ENCODE measurements at places on chromosomes 7 and 10.

- DNase-seq, result no peak
These were observed 25.6 kb downstream of the TM9SF3 start for GRCh38 chr10:96560966-96561887.

DNA sequence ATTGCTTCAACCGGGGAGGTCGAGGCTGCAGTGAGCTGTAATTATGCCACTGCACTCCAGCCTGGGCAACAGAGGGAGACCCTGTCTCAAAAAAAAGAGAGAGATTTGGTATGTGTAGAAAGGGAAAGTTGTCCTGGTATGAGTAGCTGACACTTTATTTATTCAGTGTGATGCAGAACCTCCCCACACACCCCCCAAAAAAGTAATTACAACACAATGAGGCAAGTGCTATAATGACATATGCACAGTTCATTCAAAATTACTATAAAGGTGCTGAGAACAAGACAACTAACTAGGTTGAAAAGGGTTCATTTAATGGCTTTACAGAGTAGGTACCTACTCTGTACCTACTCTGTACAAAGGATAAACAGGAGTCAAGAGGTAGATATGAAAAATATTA lies 80.2 kb downstream of the PDSS1 start:
- no peak for DNase-seq

DNA sequence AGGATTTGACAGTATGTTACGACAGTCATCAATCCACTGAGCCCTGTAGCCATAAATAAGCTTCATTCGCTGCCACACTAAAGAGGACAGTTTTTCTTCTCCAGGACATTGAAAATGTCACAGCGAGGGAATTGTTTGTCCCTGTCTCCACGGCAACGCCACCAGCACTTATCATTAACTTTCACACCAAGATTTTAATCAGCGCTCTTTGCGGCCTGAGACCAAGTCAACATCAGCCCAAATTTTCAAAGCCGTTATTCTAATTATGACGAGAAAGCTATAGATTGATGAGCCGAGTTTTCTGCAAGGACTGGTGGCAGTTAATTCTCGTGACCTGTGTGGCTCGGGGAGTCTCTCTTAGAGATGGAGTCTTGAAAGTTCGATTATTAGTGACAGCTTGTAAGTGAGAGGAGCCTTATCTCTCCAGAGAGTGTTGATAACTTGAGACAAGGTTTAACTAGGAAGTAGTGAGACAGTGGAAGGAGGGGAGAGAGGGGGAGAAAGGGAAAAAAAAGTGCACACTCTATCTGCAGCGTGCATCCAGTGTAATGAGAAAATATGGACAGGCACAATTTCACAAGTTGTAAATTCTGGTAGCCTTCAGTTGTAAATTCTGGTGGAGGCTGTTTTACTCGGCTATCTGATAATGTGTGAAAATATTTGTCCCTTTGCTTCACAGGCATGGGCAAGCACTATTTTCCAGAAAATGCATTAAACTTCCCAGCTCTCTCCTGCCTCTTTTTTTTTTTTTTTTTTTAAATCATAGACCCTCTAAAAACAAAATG lies 473.3 kb downstream of the LRMDA start:
- no peak for DNase-seq

DNA sequence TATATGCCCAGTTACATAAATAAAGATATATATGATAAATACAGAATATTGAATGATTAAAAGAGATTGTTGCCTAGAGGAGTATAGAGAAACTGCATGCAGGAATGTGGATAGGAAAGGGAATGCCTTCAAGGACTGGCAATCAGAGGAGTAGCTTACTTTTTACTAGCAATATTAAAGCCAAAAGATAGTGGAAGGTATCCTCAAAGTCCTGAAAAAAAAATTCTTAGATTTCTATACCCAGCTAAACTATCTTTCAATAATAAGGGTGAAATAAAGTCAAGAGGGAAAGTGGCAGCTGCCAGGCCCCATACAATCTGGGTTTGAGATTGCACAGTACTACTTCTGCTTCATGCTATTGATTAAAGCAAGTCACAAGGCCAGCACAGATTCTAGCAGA lies 733.2 kb downstream of the GATA3 start:
- no peak for DNase-seq

GRCh38 chr10:103276896-103277712 lies at the start of gene INA:
TSS of gene INA (plus strand) at chr10:103277138. CDS start at chr10:103277212, 74 bp downstream.
- peak; percentile 5 for DNase-seq

- no peak for DNase-seq
These were observed 203.0 kb downstream of the KCND2 start for GRCh38 chr7:120475994-120476393.

DNA sequence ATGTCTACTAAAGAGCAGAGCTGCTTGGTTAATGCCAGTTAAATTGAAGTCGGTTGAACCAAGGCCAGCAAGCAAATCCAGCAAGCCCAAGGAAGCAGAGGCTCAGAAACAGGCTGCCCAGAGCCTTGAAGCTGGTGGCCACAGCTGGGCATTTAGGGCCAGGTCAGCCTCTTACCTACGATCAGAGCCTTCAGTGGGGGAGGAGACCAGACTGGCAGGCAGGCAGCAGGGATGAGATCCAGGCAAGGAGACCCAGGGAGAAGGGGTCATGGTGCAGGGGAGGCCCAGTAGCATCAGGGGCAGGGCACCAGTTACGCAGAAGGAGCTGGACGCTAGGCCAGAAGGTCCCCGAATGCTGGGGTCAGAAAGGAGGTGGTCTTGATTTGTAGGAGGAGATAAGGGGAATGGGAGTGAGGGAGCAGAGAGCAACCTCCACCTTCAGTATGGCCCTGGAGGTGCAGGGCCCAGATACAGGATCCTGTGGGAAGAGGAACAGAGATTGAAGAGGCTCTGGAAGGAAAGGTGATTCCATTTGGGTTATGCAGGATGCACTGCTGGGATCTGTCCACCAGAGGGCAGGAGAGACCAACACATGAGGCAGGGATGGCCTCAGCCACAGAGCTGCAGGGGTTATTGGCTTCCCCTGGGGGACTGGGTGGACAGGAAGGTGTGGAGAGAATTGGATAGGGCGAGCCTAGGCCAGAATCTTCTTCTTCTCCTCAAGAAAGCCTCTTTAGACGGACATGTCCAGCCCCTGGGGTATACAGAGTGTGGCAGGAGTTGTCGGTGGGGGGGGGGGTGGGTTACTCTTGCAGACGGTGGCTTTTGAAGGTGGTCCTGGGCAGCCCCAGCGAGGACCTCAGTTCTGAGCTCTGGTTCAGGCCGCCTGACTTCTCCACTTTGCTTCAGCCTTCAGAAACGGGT lies 132.6 kb upstream of the PODXL start:
- DNase-seq, result peak; percentile 50

DNA sequence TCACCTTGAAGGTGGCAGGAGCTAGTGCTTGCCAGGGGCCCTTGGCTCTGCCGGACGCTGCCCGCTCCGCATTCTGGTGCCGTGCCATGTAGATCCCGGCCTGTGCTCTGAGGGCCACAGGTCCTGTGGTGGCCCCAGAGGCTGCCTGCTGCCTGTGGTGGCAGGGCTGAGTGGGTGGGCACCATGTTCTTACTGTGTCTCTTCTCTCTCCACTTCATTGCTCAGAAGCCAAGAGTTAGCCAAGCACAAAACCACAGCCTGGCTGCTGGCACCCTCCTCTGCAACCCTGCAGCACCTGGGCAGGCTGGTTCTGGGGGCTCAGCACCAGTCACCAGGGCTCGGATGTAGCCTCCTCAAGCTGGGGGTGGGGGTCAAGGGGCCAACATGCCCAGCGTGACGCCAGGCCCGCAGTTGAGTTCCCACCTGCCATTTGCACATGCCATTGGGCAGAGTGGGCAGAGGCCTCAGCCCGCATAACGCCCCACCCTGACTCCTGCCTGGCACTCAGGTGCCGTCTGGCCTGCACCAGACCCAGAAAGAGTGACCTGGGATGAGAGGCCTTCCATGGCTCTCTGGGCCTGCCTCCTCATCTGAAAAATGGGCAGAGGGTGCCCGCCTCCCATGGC lies 16.3 kb downstream of the ZMIZ1 start:
- DNase-seq, result no peak

GRCh38 chr10:103983367-103983911 lies 16.5 kb downstream of the SLK start:
- DNase-seq, result no peak

DNA sequence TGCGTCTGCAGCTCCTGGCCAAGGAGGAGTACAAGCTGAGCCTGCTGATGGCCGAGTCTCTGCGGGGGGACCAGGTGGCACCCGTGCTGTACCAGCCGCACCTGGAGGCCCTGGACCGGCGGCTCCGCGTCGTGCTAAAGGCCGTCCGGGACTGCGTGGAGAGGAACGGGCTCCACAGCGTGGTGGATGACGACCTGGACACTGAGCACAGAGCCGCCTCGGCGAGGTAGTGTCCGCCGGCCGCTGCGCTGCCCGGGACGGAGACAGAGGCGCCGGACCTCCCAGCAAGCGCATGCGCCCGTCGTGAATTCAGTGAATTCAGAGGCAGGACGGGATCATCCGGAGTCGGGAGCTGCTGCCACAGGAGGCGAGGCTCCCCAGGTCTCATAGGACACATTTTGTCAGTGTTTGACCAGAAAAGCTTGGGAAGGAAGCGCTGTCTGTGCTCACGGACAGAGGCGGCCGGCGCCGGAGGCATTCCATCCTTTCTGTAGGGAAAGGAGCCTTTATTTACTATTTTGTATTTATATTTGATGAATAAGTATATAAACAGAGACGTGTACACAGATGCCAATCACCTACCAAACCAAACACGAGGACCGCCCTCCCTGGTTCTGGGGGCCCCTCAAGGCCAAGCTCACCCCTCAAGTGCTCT lies 30.1 kb upstream of the FOXL3 start:
- DNase-seq, result no peak

DNA sequence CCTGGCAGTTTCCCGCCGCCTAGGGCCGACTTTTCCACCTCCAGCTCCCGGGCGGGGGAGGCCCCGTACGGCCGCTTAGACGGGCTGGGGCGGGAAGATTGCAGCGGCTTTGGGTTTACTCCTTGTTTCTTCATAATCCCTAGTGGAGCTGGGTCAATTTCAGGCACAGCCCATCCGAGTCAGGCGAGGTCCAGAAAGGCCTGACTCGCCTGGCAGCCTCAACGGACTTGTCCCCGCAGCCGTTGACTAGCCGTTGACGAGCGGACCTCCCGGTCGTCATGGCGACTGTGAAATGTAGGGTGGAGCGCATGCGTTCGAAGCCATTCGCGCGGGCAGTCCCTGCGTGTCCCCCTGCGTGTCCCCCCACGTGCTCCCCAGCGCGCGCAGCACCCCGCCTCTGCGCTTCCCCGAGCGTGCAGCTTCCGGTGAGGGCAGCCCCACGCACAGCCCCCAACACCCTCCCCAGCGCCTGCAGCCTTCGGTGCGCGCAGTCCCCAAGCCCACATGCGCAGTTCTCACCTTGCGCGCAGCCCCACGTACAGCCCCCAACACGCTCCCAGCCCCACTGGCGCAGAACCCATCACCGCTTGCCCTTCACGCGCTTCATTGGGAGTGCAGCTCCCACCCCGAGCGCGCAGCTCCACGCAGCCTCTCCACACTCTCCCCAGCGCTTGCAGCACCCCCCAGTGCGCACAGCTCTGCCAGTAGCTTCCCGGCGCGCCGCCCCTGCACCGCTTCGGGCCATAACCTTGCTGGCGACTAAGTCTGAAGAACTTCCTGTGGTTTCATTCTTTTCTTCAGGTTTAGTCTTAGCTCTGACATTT lies 67.8 kb downstream of the TBX20 start:
- DNase-seq, result no peak

DNA sequence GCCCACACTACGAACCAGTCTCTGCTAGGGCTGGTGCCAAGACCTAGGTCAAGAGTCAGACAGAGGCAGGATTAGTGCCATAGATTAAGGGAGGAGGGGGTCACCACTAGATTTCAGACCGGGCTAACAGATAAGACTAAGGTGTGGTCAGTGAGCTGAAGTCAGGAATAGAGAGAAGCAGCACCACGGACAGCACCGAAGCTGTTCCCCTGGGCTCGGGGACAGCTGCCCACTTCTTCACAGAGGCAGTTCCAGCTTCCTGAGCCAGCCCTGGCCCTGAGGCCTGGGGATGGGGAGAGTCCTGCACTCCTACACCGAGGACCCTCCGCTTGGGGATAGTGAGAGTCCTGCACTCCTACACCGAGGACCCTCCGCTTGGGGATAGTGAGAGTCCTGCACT lies 11.2 kb upstream of the JAKMIP3 start:
- no peak for DNase-seq

GRCh38 chr10:18364987-18365775 lies 225.0 kb downstream of the CACNB2 start:
- no peak for DNase-seq

DNA sequence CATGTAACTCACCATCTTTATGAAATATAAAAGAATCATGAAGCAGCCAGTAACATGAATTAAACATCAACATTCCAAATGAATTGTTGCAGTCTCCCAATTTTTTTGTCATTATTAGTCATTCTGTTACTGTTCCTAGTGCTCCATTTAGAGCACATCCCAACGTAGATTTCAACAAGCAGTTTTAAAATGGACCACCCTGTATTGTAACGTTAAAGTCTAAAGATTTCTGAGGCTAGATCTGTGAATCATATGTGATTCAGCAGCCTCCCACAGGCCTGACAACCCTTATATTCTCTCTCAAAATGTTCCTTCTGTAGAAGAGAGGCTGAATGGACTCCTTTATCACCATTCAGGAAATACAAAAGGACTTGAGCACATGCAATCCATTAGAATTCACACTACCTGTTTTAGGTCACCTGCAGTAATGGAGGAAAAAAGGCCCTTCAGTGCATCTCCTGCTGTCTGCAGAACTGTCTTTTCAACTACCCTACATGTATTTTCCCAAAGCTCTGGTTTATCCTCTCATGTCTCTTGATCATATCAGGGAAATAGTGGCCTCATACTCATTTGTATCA lies 81.4 kb downstream of the CACNA2D1 start:
- DNase-seq, result no peak

GRCh38 chr7:35871856-35872255 lies 71.0 kb downstream of the SEPTIN7 start:
- no peak for DNase-seq

DNA sequence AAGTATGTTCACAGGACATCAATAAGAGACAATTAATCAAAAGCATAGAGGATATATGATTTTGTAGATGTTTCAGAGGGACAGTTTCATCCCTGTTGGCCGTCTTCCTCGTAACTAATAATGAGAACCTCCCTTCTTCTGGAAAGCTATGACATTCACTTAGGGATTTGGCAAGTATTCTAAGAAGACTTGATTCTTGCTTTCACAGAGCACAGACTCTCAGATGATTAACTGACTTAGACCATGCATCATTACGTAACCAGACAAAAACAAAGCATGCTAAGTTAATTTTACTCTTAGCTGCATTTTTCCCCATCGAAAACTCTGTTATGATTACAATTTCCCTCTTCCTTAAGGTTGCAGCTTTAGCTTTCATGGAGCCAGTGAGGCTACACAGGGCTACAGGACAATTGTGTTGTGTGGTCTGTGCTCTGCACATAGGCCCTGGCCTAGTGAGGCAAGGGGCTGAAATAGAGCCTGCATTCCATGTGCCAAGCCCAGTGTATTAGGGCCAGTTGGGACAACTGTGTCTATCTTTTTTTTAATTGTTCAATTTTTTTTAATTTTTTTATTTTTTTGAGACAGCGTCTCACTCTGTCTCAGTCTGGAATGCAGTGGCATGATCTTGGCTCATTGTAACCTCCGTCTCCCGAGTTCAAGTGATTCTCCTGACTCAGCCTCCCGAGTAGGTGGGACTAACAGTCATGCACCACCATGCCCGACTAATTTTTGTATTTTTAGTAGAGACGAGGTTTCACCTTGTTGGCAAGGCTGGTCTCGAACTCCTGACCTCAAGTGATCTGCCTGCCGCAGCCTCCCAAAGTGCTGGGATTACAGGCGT lies 105.3 kb downstream of the PLXDC2 start:
- DNase-seq, result no peak

- DNase-seq, result no peak
These were observed 45.3 kb downstream of the ZNF777 start for GRCh38 chr7:149415391-149416071.

- no peak for DNase-seq
These were observed 35.2 kb downstream of the PRSS2 start for GRCh38 chr7:142806022-142806356.

All from stimulated activated CD4-positive, alpha-beta T cell treated with anti-CD3 and anti-CD28 coated beads, Interleukin-4, amount 100 ng/mL, for 4 hours (primary cell).